HuH-7.5 (cell line): ENCODE measurements at places on chromosomes 6 and 20.

DNA sequence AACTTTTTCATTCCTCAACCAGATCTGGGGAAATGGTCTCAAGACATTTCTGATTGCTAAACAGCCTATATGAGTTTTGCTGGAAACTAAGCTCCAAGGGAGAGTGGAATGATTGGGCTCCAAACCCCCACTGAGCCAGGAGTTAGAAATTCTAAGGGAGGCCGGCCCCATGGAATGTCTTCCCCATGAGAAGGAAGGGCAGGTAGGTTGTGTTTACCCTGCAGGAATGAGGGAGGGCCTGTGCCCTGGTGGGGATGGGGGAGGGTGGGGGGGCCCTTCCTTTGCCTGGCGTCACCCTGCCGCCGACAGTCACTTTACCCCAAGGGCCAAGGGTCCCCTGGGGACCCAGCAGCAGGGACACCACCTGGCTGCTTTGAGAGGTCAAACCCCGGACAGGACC lies 298.9 kb downstream of the TFAP2C start:
- no peak for DNase-seq

- DNase-seq, result no peak
Observed at GRCh38 chr6:80287607-80288006, 181.1 kb downstream of the BCKDHB start.

- no peak for DNase-seq
Observed at GRCh38 chr6:44869321-44869897, 458.7 kb upstream of the RUNX2 start.

- no peak for DNase-seq
Observed at GRCh38 chr6:39188098-39188450, 41.2 kb downstream of the KCNK5 start.

DNA sequence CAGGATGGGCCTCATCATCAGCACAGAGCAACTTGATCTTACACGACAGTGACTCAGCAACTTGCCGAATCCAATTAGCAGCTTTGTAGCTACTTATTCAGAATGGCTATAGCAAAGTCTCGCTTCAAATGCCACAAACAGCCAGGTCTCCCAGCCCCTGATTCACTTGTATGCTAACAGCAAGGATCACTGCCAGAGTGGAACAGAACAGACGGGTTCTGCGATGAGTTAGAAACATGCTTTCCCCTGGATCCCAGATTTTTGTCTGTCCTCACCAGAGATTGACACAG lies 254.4 kb downstream of the NRN1 start:
- no peak for DNase-seq

DNA sequence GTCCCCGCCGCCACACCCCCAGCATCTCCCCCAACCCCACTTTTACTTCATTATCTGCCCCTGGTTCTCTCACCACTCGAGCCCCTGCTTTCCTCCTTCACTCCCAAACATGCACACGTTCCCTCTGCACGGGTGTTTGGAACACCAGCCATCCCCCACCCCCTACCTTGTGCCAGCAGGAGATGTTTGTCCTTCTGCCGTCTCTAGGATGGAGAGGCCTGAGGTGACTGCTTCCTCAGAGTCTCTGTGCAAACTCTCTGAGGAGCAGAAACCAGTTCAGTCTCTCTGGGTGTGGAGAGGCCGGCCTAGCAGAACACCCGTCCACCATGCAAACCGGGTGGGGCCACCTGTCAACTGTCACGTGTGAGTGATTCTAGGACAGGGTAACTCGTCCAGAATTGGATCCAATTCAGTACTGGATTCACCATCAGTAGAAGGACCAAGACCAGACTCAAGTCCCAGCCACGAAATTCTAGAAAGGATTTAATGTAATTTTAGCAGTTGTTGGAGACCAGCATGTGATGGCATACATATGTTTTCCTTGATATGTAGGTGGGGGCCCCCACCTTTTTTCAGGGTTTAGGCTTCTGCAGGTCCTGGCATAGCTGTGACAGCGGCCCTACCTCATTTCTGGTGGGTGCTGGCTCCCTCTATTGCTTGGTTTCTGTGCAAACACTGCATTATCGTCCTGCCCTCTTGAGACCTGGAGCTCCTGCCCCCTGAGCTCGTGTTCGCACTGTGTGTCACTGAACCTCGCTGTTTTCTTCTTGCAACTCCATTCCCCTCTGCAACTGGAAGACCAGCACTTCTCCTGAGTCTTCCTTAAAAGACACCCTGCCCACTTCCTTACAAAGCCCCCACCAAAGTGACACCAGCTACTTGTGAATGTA lies at the start of gene RAET1E:
TSS of gene RAET1E (minus strand) at position 259 of the 890 bp plus-strand sequence. CDS start 7,212 bp downstream, outside the sequence.
- no peak for DNase-seq

DNA sequence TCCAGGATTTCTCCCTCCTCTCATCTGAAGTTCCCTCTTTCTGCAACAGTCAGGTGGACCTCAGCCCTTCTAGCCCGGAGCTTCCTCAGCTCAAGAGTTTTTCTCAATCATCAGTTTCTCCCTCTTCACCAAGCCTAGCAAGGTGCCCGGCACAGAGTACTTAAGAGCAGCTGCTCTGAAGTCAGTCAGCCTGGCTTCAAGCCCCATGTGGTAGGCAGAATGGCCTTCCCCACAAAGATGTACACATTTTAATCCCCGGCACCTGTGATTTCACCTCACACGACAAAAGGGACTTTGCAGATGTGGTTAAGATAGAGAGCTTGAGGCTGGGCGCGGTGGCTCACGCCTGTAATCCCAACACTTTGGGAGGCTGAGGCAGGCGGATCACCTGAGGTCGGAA lies 15.1 kb upstream of the RBPJL start:
- DNase-seq, result no peak

DNA sequence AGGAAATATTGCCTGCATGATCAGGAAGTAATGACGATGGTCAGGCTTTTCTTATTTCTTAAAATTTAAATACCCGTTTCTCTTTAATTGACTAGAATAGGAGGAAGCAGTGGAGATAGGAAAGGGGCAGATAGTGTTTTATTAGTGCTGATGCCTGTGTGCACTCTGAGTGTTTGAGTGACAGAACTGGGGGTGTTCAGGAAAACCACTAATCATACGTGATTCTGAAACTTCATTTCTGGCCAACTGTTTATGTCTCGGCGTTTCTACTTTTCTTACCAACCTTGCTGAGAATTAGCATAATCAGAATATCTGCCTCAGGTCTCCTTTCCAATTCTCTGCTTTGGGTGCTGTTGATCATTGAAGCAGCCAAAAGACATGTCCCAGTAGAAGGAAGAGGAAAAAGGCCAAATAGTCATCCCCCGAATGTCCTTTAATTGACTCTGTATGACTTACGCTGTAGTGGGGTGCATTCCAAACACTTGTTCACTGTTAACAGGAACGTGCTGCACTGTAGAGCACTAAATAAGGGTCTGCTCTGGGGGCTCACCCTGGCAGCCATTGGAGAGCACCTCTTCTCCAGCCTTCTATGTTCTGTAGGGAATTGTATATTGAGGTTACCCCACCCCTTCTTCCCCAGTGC lies 152.9 kb downstream of the JARID2 start:
- DNase-seq, result no peak

DNA sequence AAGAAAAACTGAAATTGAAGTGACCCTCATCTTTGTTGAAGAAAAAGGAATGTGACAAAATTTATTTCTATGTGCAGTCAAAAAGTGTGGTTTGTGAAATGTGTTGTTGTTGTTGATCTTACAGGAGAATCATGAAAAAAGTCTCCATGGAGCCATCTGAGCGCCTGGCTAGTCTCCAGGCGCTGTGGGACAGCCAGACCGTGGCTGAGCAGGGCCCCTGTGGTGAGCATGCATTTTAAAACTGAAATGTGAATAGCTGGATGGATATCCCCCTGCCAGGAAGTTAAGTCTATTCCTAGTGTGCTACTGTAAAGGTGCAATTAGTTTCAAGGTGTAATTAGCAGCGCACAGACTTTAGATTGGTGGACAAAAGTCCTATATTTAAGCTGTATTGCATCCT lies 170.6 kb downstream of the CARMIL1 start:
- no peak for DNase-seq

GRCh38 chr6:152301021-152301764 lies 336.0 kb downstream of the SYNE1 start:
- no peak for DNase-seq

GRCh38 chr6:138030872-138031271 lies 76.3 kb downstream of the PERP start:
- DNase-seq, result no peak

DNA sequence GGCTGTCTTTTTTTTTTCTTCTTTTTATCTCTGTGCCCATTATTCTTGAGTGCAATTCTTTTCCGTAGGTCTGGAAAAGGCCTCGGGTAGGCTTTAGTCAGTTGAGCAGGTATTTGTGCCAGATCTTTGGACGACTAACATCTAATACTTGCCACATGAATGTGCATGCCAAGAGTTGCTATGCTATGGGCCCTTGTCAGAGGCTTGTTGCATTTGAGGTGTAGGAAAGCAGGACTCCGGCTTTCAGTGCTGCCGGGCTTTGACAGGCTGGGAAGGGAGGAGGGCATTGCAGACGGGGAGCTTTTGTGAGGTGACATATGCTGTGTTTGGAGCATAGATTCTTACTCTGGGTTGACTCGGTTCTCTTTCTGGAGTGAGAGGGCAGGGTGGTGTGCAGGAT lies 10.2 kb downstream of the LRRC1 start:
- DNase-seq, result no peak

GRCh38 chr6:134427721-134428120 lies 109.8 kb upstream of the SGK1 start:
- no peak for DNase-seq

- peak; percentile 7 for DNase-seq
Observed at GRCh38 chr6:126804332-126805064, 314.0 kb upstream of the RSPO3 start.

DNA sequence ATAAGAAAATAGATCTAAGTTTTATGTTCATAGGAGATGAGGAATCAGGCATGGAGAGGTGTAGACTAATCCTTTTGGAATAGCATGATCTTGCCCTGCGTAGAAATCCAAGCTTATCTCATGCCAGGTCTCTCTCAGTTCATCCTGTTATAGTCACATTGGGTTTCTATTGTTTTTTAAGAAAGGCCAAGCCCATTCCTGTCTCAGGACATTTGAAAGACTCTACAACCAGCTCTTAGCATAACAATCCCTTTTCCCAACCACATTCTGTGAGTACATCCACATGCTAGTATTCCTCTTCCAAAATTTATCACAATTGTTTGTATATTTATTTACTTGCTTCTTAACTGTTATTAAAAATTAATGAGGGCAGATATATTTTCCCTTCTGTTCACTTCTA lies 130.3 kb downstream of the MMUT start:
- no peak for DNase-seq

GRCh38 chr6:155580904-155581303 lies 125.3 kb upstream of the NOX3 start:
- DNase-seq, result no peak

GRCh38 chr20:444862-445426 lies 17.4 kb downstream of the TBC1D20 start:
- DNase-seq, result no peak
